CD4-positive, alpha-beta T cell treated with Interleukin-17A for 1 hour (primary cell): ENCODE measurements at places on chromosomes 2 and 18.

DNA sequence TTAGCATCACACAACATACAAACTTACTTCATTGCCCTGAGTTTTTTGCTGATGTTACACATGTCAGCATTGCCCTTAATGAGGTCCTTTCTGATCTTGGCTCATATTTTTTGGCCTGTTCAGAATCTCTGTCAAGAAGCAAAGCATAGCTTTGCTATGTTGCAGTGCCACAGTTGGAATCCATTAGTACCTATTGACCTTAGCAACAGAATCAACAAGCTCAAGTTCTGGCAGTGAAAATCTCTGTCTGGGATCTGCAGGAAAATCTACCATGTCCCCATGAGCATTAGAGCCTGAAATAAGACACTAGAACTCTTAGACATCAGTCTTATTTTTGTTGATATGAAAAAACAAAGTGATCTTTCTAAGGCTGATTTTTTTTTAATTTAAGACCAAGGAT lies 105.6 kb upstream of the FHL2 start:
- no peak for DNase-seq

DNA sequence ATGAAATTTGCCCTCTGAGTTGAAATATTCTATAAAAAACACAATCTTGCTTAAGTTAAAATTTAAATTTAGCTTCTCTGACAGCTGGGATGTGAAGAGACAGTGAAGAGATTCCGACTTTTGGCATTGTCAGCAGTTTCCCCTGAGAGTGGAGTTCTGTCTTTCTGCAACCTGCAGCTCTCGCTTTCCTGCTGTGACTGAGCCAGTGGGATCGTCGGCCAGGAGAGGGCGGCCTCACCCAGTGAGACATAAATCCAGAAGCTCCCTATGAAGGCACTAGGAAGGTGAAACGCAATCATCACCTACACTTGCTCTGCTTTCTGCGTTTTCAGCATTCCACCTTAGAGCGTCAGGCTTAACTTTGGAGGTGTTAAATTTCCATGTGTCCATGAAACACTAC lies 75.4 kb upstream of the HNMT start:
- no peak for DNase-seq

DNA sequence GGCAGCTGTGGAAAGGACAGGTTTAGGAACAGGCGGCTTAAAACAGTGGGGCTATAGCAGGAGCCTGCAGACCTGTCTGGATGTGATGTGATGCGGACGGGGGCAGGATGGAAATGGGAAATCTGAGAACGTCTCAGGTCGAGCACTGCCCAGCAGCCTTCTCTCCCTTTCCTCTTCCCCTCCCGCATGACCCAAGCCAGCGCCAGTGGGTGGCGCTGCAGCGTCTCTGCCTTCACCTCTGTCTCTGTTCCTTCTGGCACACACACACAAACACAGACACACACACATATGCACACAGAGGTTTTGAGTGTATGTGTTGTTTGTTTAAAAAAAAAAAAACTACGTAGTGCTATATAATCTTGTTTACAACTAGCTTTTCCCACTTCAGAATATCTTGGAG lies 82.0 kb upstream of the SLC66A3 start:
- peak; percentile 7 for DNase-seq

DNA sequence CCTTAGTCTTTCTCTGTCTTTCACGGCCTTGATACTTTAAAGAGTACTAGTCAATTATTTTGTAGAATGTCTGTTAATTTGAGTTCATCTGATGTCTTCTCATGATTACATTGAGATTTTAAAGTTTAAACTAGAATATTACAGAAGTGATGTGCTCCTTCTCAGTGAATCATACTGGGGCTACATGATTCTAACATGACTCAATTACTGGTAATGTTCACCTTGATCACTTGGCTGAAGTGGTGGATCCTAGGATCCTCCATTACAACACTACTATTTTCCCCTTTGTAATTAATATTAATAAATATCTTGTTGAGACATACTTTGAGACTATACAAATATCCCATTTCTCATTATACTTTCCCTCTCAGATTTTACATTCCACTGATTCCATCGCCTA lies 148.5 kb downstream of the CAMKMT start:
- DNase-seq, result no peak

- no peak for DNase-seq
Observed at GRCh38 chr2:172373766-172374165, 53.6 kb upstream of the ITGA6 start.

- DNase-seq, result no peak
Observed at GRCh38 chr18:61329398-61329797, 3.8 kb upstream of the CDH20 start.

DNA sequence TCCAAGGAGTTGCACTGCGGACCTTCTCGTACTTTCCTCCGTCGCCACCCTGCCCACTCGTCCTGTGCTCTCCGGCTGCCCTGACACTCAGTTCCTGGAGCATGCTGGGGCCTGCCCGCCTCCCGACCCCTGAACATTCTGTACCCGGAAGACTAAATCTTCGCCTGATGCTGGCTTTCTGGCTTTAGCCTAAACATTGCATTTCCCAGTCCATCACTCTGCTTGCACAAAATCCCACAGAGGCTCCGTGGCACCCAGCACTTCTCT lies 550 bp upstream of the SFXN5 start:
- DNase-seq, result no peak

- no peak for DNase-seq
Observed at GRCh38 chr18:56545464-56545863, 92.9 kb downstream of the TXNL1 start.

GRCh38 chr18:32380559-32380958 lies 90.1 kb downstream of the GAREM1 start:
- DNase-seq, result no peak

DNA sequence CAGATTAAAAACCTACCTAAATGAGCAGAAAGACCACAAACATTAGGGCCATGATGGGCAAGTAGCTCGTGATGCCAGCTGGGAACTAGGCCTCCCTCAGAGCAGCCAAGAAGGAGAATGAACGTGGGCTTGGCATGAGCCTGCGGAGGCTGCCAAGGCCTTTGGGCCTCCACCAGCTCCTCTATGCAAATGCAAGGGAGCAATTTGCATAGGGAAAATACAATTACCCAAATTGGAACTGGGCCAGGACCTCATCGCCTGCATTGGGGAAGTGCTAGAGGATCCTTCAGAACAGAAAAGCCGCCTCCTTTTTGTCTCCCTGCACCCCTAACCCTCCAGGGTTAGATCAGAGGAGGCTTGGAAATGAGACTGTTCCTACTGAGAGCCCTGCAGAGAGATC lies 326.4 kb downstream of the SMAD2 start:
- DNase-seq, result no peak

GRCh38 chr2:78614726-78615125 lies 410.8 kb upstream of the REG3G start:
- no peak for DNase-seq

- DNase-seq, result no peak
Observed at GRCh38 chr2:44980751-44981713, 28.2 kb downstream of the SIX2 start.

DNA sequence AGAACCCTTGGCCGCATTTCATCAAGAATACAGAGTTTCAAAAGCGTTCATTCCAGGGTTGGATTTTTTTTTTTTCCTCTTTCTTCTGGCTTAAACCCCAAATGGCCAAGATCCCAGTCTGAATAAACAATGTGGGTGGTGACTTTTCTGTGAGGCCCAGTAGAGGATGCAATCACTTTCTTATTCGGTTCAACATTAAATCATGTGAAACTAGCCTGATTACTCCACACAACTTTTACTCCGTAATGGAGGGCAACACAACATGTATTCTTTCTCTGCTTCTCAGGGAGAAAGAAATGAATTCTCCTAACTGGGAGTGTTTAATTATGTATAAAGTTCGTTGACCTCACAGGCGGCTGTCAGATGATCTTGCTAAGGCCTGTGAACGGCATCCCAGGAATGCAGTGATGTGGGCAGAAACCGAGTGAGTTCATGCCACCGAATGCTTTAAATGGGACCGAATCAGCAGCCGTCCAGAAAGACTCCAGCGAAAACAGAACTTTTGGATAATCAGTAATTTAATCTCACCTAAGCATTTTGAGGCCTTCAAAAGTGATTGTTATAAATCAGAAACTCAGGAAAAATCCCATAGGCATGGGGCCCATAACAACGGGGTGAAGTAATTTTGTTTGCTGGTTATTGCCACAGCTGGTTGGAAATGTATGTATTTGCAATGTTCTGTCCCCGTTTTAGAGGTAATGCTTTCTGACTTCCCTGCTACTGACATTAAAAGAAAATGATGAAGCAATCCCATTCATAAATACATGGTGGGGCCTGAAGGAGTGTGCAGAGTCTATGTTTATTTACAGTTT lies 81.5 kb downstream of the BCL2 start:
- DNase-seq, result no peak

DNA sequence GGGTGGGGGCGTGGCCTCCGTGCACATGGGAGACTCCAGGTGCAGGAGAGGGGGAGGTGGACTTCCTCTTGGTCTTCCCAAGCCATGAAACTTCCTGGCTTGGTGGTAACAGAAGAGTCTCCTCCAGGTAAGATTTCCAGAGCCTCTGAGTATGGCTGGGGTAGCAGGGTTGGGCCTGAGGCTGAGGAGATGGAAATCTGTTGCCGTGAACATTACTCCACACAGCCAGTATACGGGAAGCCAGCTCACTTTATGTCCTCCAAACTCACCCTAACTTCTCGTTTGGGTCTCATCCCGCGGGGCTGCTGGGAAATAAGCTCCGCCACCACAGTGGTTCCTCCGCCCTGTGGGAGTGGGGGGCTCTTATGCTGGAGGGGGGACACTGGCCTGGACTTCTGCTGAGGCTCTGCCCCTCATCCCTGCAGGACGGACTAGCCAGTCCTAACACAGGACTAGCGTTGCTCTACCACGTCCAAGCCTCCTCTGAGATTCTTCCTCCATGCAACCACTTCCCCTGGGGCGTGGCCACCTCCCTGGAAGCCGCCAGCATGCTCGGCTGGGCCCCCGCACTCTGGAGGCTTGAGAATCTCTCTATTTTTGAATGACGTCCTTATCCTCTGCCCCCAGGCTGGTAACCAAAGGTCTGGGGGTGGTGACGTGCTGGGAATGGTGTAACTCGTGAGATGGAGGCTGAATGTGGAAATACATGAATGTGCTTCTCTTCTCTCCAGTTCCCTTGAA lies 777 bp upstream of the RAB17 start:
- DNase-seq, result no peak

DNA sequence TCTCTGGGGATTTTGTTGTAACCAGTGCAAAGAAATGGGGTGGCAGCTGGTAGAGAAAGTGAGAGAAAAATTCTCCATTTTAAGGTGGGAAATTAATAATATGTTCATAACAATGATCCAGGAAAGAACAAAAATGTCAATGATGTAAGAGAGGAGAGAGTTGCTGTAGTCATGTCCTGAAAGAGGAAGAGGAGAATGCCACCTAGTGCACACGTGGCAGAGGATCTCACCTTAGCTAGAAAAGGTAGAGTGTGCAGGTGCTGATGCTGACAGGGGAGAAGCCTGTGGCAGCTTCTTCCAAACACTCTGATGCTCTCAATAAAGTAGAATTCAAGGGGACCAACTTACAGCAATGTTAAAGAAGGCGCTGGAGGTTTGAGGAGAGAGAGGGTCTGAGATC lies 282.9 kb upstream of the PKDCC start:
- no peak for DNase-seq

- no peak for DNase-seq
Observed at GRCh38 chr18:9108911-9109310, 6.4 kb downstream of the NDUFV2 start.

- no peak for DNase-seq
Observed at GRCh38 chr2:120336749-120337148, 9.2 kb upstream of the INHBB start.

- DNase-seq, result no peak
Observed at GRCh38 chr2:129010262-129010661, 691.6 kb upstream of the HS6ST1 start.

GRCh38 chr18:11955239-11956029 lies 25.9 kb upstream of the IMPA2 start:
- DNase-seq, result no peak

- DNase-seq, result no peak
Observed at GRCh38 chr2:216670266-216671080, 24.9 kb downstream of the IGFBP5 start.

DNA sequence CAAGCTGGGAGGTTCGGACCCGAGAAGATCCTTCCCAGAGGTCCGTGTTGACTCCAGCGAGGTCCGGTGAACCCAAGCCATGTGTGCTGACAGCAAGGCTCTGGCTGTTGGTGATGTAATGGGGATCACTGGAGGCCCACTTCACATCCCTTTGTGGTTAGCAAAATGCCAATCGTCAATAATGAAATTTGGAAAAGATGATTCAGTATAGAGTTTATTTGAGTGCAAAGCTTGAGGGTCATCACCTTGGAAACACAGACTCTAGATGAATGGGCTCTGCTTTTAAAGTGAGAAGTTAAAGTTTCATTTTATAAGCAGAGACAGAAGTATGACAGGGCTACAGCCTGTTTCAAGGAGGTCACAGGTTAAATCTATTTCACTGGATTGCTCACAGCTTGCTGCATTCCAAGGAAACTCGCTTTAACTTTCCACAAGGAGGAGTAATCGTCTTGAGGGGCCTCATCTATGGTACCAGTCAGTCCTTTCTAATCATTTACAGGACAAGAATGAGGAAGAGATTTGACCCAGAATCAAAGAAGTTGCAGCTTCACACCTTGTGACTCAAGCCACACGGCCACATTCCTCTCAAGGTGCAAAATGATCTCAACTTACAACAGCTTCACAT lies 140.5 kb downstream of the TPO start:
- DNase-seq, result no peak

DNA sequence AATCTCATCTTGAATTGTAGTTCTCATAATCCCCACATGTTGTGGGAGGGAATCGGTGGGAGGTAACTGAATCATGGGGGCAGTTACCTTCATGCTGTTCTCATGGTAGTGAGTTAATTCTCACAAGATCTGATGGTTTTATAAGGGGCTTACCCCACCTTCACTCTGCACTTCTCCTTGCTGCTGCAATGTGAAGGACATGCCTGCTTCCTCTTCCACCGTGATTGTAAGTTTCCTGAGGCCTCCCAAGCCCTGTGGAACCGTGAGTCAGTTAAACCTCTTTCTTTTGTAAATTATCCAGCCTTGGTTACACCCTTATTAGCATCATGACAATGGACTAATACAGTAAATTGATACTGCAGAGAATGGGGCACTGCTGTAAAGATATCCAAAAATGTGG lies 57.9 kb downstream of the SCN7A start:
- no peak for DNase-seq
